ENCODE measurements at places on chromosomes 4 and X.

DNA sequence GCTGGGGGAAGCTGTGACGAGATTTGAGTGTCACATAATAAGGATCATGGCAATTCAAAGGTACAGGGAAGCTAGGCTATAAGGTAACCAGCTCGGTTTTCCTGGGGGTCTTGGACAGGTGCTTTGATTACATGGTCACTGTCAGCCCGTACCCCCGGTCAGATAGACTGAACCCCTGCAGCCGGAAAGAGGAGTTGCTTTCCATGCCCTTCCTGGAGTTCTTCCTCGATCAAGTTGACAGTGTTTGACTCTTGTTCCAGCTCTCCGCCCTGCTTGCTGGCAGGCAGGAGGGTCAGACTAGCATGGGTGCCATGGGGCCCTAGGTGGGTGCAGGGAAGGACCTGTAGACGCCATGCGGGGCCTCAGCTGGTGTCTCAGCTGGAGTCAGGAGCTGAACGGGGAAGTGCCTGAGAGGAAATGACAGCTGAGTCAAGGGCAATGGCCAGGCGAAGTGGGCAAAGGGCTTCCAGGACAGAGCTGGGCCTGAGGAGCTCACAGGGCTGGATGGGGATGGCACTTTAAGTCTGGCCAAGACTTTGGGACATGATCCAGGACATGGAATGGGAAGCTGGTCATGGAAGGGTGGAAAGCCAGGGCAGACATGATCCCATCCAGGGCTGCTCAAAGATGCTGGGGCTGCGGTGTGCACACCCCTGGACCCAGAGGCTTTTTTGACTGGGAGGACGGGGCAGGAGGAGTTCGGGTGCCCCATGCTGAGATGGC is 1.6 kb downstream of the TMEM187 start:
- no peak for DNase-seq

DNA sequence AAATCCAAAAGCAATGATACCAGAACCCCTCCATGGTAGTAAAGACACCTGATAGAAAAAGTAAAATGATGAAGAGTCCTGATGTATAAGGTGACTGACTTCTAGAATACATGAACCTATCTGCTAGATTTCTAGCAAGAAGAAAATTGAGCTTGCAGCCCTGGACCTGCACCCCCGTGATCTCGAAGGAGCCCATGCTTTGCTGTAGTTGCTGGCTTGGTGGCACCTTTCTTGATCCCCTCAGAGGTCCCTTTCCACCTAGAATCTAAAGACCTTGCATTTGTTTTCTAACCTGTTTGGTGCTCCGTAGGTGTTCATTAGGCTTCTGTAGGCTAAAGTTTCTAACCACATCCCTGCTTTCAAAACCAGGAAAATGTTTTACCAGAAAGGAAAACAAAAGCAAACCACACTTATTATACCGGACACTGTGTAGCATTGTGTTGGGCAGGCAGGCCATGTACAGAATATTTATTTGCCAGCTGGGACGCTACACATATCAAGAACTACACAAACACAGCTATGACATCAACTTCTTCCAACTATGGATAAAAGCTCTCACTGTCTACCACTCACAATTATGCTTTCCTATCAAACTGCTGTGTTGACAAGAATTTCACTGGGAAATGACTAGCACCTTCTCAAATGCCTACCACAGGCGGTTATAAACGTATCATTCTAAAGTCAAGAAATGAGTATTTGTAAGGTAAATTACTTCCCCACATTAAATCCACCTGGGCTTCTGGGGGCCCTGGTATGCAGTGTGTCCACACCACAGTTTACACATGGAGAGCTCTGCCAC is 316.2 kb downstream of the UNC5C start:
- no peak for DNase-seq

GRCh38 chr4:41359422-41359775 is 102.7 kb downstream of the UCHL1 start:
- DNase-seq = no peak

DNA sequence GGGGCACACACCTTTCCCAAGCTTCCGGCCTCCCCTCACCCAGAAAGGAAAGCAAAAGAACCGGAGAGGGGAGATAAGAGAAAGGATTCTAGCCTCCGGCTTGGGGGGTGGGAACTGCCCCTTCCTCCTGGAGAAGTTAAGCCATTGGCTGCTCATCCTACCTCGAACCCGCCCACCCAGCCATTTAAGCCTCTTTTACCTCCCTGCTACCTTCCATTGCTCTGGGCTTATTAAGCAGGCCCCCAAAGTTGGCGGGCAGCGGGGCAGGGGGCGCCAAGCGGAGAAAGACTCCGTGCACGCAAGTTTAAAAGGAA is 2.3 kb downstream of the MAML3 start:
- peak; percentile 91 for DNase-seq

DNA sequence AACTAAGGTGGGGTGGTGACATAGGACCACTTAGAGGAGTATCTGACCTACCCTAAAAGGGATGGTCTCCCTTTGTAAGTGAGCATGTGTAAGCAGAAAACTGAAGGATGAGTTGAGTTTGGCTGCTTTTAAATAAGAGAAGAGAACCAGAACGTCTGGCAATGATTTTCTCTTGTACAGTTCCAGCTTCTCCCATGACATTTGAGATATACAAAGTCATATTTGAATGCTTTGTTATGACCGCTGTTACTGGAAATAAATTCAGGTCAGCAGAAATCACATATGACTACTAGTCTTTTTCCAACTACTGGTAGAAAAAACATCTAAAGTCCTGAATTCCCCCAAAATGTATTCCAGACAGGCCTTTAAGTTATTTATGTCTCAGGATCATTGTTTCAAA is 313.3 kb upstream of the BMP3 start:
- no peak for DNase-seq

DNA sequence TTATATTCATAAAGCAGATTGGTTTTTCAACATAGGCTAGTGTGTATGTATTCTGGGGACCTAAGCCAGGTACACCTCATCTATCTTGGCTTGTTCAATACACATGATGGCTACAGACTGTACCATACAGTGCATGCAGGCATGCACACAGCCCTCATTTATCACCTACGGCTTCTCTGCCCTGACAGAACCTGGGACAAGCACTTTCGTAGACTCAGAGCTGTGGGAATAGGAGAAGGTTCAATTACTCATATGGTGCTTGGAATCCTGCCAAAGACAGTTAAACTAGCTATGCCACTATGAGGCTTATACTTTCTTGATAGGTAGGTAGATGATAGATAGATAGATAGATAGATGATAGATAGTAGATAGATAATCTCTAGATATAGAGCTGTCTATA is 457.2 kb downstream of the GALNTL6 start:
- DNase-seq = peak; percentile 9
